ENCODE measurements at places on chromosomes 13 and 19. TPM values are rescaled to one million over a fixed set of nuclear protein-coding genes. Genes with fewer than 3 reads are reported as not detected.

The CEACAM20 gene
- not detected for total RNA-seq

The ZNF132 gene
- total RNA-seq = 6.3 TPM

The ATP8A2 gene
- under 0.01 TPM for total RNA-seq

The CBY2 gene
- not detected for total RNA-seq

The HSPB6 gene
- 0.49 TPM for total RNA-seq

The MYH14 gene
- total RNA-seq = not detected

The ZNF135 gene
- 0.97 TPM for total RNA-seq

All from bladder microvascular endothelial cell (primary cell).